ENCODE measurements at places on chromosomes 11 and 22.

- no peak for DNase-seq
Observed at GRCh38 chr11:135022454-135022853, 610.4 kb upstream of the B3GAT1 start.

GRCh38 chr11:20912065-20912821 lies 242.9 kb downstream of the NELL1 start:
- no peak for DNase-seq

- no peak for DNase-seq
Observed at GRCh38 chr11:34629711-34630110, 8.8 kb downstream of the EHF start.

- no peak for DNase-seq
Observed at GRCh38 chr11:8194956-8195355, 26.1 kb upstream of the RIC3 start.

GRCh38 chr22:19357270-19358105 lies 66.0 kb upstream of the CLTCL1 start:
- no peak for DNase-seq

- DNase-seq = no peak
Observed at GRCh38 chr11:79332017-79332416, 108.8 kb downstream of the TENM4 start.

GRCh38 chr22:50208939-50209892 lies 8.4 kb downstream of the SELENOO start:
- peak; percentile 2 for DNase-seq

DNA sequence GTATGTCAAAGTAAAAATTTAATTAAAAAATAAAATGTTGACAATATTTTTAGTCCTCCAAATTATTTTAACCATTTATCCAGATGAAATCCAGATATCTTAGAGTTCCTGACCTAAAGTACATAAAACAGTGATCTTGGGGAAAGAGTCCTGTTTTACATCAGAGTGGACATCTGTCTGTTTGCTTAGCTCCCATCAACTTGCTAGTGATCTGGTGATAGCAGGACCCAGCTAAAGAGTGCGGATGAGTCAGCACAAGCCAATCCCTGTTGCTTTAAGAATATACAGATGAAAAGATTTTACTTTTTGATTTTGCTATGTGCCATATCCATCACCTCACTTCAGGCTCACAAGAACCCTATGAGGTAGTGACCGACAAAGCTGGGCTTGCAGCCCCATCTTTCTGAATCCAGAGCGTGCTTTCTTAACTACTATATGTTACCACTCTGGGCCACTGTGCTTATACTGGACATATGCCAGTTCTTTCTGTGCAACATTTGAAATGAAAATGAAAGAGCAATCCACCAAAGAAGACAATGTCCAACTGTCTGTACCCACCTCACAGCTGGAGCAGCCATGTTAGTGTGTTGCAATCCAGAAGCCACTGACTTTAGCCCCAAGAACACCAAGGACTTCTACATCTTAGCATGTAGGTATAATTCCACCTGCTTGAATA lies 167.6 kb upstream of the SESN3 start:
- no peak for DNase-seq

DNA sequence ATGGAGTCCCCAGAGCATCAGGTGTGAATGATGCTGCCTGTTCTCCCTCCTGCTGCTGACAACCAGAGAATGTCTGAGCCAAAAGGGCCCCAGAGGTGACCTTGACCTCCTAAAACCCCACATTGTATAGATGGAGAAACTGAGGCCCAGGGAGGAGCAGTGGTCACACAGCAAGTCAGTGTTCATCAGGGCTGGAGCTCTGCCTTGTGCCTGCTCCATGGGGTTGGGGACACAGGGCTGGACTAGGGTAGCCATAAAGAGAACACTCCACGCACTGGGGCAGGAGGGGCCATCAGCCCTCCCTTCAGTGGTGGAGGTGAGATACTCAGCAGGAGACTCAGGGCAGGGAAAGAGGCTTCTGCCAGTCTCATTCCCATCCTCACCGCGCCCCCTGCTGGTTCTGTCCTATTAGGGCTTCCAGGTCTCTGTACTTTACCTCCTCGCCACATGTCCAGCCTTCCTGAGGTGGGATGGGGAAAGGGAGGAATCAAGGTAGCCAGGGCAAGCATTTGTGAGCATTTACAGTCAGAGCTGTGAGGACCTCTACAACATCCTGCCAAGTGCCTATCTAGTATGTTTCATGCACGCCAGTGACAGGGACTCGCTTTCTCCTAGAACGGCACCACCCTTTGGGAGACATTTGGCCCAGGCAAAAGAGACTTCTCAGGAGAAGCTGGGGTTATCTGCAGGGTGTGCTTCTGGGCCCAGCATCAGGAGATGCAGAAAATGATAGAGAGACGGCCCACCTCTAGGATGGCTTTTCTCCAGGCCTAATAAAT lies 43.2 kb downstream of the NEU3 start:
- DNase-seq = peak; percentile 30
